Choroid plexus epithelial cell (primary cell): ENCODE measurements at places on chromosomes 2 and 18.
A peak's percentile ranks its signal among the peaks of the same experiment; 100 is the strongest.

DNA sequence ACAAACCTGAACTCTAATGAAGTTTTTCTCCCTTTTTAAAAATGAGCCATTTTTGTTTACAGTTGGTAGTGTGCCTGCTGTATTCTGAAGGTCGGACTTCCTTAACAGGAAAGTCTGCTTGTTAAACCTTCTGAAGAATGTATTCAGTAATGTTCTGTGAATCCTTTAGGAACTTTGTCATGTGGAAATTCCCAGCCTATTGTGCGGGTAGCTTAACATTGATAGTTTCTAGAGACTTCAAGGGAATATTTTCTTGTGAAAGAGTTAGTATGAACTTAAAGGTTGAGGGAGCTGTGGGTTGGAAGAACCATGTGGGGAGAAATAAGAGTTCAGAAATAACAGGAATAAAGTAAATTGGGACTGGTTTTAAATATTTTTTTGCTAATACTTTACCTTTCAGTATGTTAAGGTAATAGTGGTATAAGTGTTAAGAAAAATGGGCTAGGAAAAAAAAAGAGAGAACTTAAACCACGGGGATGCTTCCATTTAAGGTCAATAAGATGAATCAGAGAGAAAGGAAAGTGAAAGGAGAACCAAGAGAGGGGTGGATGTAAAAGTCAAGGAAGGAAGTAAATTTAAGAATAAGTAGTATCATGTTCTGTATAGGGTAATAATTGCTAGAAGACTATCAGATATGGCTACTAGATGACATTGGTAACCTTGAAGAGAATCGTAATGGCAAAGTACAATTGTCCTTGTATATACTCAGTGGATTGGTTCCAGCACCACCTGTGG lies 90.5 kb downstream of the PMS1 start:
- peak; percentile 27 for DNase-seq

- DNase-seq: no peak
These were observed 24.1 kb downstream of the DCDC2C start for GRCh38 chr2:3727397-3728045.

- no peak for DNase-seq
These were observed 171.5 kb downstream of the ALK start for GRCh38 chr2:29749843-29750242.

- DNase-seq: peak; percentile 94
These were observed 15.3 kb downstream of the CROCC2 start for GRCh38 chr2:240921311-240921994.

- DNase-seq: peak; percentile 63
These were observed 5.6 kb downstream of the TXNL4A start for GRCh38 chr18:79982736-79983135.

DNA sequence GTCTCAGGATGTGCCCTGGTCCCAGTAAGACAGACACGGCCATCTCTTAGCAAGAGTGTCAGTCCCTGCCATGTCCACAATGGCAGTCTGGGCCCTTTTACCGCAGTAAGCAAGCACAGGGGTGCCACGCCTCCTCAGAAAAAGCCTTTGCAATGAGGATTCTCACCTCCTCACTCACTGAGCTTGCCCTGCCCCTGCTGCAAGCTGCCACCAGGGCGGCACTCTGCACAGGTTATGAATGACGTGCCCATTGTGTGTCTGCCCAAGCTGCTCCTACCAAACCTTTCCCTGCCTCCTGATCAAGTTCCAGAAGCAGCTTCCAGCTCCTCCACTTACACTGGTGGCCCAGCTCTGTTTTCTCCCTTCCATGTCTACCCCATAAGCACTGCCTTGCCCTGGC lies 23.3 kb downstream of the ERCC3 start:
- DNase-seq: no peak

- no peak for DNase-seq
These were observed 17.2 kb downstream of the BOK start for GRCh38 chr2:241575624-241576292.

DNA sequence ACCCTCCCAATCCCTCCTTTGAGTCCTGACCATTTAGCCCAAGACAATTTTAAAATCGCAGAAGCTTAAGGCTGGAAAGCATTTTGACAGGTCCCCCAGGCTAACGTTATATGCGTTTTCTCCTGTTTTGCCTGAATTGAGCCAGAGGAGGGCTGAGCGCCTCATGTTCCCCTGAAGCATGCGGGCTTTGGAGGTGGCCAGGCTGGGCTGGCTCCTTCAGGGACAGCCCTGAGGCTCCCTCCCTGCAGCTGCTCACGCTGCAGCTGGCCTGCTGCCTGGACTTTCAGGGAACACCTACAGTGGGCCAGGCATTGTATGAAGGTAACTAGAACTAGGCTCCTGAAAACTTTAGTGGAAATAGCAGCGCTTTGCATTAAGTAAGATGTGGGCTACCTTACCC lies 179.2 kb downstream of the ACKR3 start:
- DNase-seq: peak; percentile 26
